Activated T-helper 2 cell treated with anti-CD3 and anti-CD28 coated beads, Interferon-gamma antibody, Interleukin-2, Interleukin-4, amounts not matched to agents 10 μg/mL and 5 μg/mL and 100 μg/mL, durations not matched to agents 14 hours and 24 hours and 36 hours (primary cell): ENCODE measurements at places on chromosomes 7 and 10. TPM values are rescaled to one million over a fixed set of nuclear protein-coding genes. Genes with fewer than 3 reads are reported as not detected.

Gene DNAH11
- total RNA-seq, result 2.0 and 3.7 TPM in 2 replicates

Gene NODAL
- not detected in 2 replicates for total RNA-seq

Gene C10orf53
- total RNA-seq, result 0.16 TPM in 1 of 2 replicates, not detected in the other

GRCh38 chr7:106178593-106179134, 66.6 kb upstream of the SYPL1 start:
- DNase-seq, result no peak

Gene DENND2A
- not detected in 2 replicates for total RNA-seq

Gene LAMB4
- not detected in 2 replicates for total RNA-seq

DNA sequence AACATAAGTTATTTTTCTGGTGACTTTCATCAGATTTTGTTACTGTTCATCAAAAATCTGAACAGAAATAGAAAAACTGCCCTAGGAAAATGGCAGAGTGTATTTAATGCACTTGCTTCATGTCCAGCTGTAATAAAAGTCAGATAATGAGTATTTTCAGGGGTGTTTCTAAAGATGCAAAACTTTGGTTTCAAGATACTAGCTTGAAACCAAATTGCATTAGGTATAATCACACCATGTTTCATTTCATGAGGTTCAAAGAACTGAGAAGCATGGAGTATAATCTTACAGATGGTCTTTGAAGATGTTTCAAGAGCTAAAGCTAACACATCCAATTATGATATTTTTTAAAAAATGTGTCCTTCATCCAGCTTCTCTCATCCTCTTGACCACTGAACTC, 128.9 kb downstream of the NRCAM start:
- no peak for DNase-seq

Gene SCART1
- 1.3 and 1.4 TPM in 2 replicates for total RNA-seq

GRCh38 chr10:132856869-132857524, 71.0 kb upstream of the NKX6-2 start:
- DNase-seq, result no peak

Gene PLEKHS1
- total RNA-seq, result not detected in 2 replicates

DNA sequence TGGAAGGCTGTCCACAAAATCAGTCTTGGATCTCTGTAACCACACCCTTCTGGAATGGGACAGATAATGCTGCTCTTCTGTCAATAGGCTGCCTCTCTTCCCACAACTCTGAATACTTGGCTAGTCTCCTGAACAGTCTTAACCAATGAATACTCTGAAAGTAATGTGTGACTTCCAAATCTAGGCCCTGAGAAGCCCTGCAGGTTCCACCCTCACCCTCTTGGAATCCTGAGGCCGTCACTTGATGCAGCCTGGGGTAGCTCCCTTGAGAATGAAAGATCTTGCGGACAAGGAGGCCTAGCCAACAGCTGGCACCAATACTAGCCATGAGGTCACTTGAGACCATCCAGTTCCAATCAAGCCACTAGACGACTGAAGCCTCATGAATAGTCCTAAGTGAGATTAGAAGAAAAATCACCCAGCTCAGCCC, 109.2 kb downstream of the ARHGAP12 start:
- no peak for DNase-seq

Gene C7orf57
- 0.11 and 0.18 TPM in 2 replicates for total RNA-seq

GRCh38 chr7:39620486-39620885, 2.9 kb upstream of the RALA start:
- DNase-seq, result no peak

DNA sequence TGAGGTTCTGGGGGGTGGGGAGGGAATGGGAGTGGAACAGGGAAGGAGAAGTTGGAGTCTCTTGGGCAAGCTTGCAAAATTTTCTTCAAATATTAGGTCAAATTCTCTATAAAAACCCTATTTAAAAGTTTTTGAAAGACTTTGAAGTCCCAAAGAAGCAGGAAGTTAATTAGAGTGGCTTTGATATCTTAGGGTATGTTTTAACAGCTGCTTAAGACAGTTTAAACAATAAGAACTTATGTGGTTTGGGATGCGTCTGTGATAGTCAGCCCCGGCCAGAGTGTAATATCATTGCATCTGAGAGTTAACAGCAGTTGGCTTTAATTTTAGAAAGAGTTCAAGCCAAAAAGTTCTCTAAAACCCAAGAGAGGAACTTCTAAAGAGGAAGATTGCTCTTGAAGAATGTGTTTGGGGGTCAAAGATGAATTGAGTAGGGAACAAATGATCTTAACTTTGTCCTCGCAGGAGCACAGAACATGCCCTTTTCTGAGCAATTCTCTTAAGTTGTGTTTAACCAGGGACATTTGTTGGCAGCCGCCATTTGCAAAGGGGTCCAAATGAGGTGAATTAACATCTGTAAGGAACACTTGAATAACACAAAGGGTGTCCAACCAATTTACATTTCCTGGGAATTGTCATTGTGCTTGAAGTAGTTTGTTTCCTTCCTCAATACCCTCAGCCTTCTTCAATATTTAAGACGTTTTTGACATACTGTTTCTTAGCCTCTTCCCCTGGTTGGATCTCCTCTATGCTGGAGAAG, 182.4 kb downstream of the PTEN start:
- no peak for DNase-seq

- no peak for DNase-seq
Measured at GRCh38 chr7:45324683-45325237, 167.2 kb downstream of the RAMP3 start.

DNA sequence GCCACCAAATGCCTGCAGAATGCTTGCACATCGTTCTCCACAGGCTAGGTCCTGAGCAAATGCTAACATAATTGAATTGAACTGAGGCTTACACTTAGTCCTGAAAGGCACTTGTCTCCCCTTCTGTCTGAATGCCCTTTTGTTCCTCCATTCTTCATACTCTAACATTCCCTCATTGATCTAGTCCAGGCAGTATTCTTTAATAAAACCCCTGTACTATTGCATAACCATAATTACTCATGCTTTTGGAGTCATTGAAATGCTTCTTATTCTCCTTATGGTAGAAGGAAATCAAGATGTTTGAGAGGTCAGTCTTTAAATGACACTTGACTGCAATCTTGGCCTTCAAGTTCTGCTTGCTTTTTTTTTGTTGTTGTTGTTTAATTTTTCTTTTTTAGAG, 7.1 kb downstream of the PI4K2A start:
- DNase-seq, result no peak

DNA sequence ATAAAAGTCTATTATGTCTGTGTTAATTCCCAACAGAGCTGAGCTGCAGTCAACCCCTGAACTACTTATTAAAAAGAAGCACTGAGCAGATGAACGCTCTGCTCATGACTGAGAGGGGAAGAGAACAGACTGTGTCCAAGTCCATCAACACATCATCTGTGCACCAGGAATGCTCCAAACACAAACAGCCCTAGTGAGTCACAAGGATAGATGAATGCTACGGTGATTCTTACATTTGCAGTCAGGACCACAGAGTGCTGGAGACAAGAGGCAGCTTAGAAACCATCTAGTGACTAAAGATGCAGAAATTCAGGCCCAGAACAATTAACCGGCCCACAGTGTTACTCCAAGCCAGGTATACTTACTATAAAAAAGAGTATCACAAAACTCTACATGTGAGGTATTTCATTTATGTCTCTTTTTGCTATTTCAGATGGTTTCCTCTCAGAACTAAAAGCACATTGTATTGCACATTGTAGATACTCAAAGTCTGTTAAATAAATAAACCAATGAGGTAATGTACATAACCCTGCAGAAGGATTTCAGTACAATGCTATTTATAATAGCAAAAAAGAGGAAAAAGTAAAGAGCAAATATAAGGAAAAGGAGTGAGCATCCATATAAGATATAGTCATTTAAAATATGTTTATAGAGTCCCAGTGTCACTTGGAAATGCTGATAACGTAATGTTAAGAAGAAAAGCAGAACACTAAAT, 159.2 kb downstream of the KCNMA1 start:
- DNase-seq, result no peak

- no peak for DNase-seq
Measured at GRCh38 chr7:114957444-114957843, 35.5 kb downstream of the MDFIC start.

DNA sequence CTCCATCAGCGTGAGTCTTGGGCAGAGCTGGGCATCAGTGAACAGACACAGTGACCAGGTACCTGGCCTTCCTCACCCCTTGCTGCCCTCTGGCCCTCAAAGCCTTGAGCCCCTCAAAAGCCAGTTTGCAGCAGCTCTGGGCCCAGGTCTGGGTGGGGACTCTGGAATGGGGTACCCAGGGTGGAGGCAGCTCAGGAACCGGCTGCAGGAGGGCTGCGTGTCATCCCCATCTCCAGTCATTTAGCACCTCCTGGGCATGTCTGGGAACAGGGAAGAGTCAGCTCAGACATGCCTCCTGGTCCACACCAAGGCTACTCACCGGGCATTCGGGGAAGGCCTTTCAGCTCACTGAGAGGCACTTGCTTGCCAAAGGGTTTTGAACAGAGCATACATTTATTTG, 503.3 kb downstream of the TCERG1L start:
- no peak for DNase-seq

Gene ZNF680
- total RNA-seq, result 10.9 and 11.3 TPM in 2 replicates

Gene PPP1R17
- total RNA-seq, result not detected in 2 replicates

DNA sequence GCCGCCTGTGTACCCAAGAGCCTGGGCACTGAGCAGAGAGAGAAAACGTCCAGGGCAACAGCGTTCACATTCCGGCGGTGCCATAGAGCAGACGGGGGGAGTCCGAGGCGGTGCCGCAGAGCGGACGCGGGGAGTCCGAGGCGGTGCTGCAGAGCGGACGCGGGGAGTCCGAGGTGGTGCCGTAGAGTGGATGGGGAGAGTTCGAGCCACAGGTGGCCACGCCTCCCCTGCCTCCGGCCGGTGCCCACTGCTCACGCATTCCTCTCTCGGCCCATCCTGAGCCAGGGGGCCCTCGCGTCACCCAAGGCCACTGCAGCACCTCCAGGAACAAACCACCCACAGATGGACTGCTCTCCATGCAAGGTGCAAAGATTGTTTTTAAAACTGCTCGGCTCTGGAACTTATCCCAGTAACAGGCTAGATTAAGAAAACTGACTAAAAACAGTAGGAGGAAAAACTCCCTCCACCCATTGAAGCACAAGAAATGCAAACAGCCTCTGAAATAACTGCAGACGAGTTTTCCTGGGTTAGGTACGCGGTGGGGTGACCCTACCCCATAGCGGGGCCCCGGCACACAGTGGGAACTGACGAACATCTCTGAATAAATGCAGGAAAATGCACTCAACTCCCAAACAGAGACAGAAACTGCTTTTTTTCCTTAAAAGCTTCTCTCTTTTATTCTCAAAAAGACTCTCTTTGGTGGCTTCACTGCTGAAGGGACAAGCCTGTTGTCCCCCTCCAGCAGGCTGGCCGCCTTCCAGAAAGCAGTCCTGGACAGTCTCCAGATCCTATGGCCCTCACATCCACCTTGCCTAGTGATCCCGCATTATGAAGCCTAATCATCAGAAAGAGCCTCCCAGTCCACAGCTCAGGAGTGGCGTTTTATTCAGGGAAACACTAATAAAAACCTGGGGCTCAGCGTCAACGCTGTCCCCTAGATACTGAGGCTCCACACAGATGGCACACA, 55.9 kb downstream of the DIP2C start:
- DNase-seq, result no peak

DNA sequence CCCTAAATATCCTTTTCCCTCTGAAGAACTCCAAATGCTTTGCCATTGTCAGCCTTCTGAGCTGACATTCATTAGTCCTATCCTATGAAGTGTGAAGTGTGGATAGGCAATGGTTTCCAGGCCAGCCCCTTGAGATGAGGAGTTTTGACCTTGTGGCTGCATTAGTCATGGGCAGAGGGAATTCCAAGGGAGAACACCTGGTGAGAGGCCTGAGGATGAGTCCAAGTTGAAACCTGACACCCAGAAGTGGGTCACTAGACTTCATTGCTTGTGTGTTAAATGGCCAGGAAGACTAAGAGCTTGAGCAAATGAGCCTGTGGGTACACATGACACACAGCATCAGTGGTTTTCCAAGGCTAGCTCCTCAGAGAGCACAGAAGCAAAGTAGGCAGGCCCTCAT, 260.8 kb downstream of the SKAP2 start:
- DNase-seq, result no peak

Gene ASIC3
- total RNA-seq, result 3.3 and 4.0 TPM in 2 replicates

DNA sequence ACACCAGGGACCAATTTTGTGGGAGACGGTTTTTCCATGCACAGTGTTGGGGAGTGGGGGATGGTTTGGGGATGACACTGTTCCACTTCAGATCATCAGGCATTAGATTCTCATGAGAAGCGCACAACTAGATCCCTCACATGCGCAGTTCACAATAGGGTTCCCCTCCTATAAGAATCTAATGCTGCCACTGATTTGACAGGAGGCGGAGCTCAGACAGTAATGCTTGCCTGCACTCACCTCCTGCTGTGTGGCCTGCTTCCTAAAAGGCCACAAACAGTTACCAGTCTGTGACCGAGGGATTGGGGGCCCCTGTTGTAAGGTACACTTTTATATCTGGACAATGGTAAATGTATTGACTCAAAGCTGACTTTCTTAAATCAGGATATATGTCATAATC, 45.6 kb upstream of the TRIL start:
- no peak for DNase-seq

DNA sequence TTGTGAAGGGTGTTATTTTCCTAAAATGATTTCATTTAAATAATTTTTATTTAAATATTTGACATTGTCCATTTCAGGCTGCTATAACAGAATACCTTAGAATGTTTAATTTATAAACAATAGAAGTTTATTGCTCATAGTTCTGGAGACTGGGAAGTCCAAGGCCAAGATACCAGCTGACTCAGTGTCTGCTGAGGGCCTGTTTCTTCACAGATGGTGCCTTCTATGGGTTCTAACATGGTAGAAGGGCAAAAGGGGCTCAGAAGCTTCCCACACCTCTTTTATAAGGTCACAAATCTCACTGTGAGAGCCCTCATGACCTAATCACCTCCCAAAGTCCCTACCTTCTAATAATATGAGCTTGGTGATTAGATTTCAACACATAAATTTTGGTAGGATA, 50.7 kb downstream of the MTURN start:
- DNase-seq, result no peak

- no peak for DNase-seq
Measured at GRCh38 chr7:2612445-2613097, 19.2 kb upstream of the TTYH3 start.

DNA sequence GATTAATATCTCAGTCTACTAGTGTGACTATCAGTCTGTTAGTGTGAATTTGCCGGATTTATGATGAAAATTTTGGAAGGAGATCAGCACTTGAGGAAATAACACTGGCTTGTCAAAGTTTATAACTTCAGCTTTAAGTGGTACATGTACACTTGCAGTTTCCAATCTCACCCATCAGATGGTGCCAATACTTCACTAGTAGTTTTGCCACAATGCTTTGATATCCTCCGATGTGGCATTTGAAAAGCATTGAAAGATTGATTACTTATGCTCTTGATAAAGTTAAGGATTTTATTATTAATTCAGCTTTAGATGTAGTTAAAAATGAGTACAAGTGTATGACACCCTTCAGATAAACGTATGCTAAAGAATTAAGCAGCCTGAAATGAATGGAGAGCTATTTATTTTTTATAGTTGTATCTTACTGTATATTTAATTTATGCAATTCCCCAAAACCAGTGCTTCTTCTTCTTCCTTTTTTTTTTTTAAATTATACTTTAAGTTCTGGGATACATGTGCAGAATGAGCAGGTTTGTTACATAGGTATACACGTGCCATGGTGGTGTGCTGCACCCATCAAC, 98.2 kb downstream of the ANLN start:
- DNase-seq, result no peak

GRCh38 chr10:86871563-86872183, 85.7 kb downstream of the MMRN2 start:
- no peak for DNase-seq

Gene PHKG1
- total RNA-seq, result 2.5 and 3.6 TPM in 2 replicates
